Activated naive CD8-positive, alpha-beta T cell treated with anti-CD3 and anti-CD28 coated beads, Interleukin-2, amount 10 ng/mL, durations not matched to agents 7 days and 5 days (primary cell): ENCODE measurements at places on chromosomes 3 and 15. TPM values are rescaled to one million over a fixed set of nuclear protein-coding genes. Genes with fewer than 3 reads are reported as not detected.

- DNase-seq: no peak
These were observed 48.8 kb downstream of the ADAMTS9 start for GRCh38 chr3:64638981-64639481.

DNA sequence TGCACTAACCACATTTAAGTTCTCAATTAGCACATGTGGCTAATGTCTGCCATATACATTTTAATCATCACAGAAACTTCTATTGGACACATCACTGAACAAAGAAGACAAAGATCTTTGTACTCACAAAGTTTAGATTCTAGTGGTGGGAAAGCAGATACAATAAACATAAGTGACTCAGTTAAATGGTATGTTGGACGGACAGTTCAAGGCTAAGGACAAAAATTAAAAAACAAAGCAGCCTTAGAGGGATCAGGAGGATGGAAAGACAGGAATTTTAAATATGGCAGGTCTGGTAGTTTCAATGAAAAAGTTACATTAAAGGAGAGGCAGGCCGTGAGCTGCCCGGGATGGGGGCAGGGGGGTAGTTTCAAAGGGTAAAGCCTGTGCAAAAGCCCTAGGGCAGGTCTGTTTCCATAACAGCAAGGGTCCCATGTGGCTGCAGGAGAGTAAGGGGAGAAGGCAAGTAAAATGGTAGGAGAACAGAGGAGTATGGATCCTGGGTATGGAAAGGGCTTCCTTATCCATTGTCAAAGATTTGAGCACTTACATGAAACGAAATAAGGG, 220.7 kb downstream of the FHIT start:
- no peak for DNase-seq

GRCh38 chr3:177351757-177352158, 154.5 kb upstream of the TBL1XR1 start:
- DNase-seq: no peak

DNA sequence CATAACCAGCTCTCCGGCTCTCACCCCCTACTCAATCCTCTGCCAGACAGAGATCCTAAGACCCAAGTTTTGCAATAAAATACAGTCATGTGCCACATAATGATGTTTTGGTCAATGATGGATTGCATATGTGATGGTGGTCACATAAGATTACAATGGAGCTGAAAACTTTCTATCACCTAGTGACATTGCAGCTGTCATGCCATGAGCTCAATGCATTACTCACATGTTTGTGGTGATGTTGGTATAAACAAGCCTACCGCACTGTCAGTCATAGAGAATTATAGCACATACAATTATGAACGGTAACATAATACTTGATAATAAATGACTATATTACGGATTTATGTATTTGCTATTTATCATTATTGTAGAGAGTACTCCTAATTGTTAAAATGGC, 26.9 kb upstream of the SAMMSON start:
- DNase-seq: no peak

GRCh38 chr3:195563317-195563716, 20.2 kb upstream of the PPP1R2 start:
- no peak for DNase-seq

DNA sequence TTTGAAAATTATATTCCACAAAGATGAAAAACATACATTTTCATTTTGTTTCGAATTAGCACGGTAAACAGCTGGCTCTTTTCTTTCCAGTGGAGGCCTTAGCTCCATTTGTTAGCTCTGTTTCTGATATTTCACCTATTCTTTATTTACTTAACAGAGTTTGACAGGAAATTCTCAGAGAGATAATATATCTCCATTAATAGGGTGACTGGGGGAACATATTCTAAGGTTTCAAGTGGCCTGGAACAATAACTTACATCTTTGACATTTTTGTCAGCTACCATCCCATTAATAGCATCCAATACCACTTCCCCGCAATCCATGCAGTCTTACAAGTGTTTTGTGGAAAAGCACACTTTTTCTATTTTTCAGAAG, 577.6 kb upstream of the MDFIC2 start:
- DNase-seq: no peak

- DNase-seq: no peak
These were observed 154.5 kb upstream of the ATP10A start for GRCh38 chr15:26017665-26018064.

DNA sequence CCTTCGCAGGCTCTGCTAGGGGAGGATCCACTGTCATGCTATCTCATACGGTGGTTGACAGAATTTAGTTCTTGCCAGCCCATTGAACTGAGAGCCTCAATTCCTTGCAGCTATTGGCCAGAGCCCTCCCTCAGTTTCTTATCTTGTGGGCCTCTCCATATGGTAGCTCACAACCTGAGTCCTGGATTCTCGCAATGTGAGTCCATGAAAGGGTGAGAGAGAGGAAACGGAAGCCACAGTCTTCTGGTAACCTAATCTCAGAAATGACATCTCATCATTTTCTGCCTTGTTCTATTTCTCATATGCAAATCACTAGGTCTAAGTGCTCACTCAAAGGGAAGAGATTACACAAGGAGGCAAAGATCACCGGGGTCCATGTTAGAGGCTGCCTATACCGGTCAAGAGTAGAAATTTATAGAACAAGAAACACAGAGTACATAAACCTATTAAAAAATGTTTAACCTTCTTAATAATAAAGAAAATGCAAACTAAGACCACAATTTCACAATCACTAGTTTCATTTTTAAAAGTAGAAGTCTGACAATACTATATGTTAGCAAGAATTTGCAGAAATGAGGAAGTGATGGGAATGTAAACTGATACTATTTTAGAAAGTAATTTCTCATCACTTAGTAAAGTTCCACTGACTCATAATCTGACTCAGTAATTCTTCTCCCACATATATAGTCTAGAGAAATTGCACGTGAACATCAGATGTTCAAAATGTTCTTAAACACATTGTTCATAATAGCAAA, 378.4 kb upstream of the AGTR1 start:
- DNase-seq: no peak

- no peak for DNase-seq
These were observed 74.4 kb downstream of the THSD4 start for GRCh38 chr15:71189718-71190117.

DNA sequence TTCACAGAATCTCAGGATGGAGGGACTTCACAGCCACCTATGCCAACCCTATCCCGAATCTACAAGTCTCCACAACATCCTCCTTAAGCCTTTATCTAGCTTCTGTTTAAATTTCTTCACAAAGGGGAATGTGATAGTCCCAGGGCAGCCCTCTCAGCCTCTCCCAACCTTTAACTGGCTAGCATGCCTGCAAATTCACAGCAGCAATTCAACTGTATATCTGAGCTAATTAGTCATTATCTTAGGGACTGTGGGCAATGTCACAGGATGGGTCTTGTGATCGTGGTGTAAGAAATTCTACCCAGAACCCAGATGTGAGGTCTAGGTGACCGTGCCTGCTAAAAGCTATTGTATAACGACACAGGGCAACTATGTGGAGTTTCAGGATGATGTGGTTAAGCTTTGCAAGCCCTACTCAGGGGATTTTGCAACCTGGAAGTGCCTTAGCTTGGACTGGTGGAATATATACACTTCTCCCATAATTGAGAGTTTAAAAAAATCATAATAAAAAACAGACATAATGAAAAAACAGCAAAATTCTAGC, 65.5 kb upstream of the FBN1 start:
- DNase-seq: no peak

GRCh38 chr15:51846463-51847230, 17.2 kb downstream of the TMOD3 start:
- no peak for DNase-seq

DNA sequence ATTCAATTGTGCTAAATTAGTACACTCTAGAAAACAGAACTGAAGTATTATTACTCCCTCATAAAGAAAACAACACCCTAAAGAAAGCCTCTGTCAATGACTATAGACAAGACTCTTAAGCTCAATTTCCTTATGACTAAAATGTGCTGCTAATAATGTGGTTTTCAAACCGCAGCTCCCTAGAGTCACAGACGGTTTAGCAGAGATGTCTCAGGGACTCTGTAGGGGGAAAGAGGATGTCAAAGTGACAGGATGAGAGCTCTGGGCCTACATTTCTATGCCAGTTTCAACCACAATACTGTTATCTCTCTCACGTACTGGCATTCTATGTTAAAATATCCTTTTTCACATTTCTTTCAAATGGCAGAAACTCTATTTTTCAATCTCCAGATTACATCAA, 37.6 kb upstream of the WDR49 start:
- DNase-seq: no peak

DNA sequence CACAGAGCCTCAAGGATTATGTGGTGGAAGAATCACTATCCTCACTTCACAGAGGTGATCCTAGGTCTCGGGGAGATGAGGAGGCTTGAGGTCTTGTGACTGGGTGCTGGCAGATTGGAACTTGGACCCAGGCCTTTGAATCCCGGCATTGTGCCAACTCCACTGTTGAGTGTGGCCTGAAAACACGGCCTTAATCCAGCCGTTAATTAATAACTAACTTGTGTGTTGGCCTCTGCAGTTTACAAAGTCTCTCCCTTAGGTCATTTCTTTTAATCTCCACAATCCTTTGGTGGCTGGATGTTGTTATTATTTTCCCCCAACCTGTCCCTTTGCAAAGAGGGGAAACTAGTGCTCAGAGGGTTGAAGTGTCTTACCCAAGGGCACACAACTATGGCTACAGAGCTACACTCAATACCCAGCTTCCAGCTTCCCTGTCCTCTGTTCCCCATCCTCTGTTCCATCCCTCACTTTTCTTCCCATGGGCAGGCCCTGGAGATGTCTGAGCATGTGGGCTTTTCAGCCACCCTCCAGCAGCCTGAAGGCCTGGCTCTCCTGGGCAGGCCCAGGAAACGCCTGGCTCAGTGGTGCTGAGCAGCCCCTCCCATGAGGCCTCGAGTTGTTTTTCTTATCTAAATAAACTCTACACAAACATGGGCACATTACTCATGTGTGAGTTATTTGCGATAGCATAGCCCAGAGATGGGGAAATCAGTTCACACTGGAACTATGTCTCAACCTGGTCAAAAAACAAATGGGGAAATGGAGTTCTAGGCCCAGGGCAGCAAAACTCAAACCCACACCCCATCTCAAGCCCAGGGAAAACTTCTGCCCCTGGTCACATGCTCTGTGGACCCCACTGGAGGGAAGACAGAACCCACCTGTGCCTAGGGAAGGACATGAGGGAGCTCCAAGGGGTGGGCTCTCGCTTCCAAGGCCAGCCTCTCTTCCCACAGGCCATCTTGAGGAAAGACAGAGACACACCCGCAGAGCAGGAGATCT, 16.8 kb upstream of the SMAD3 start:
- no peak for DNase-seq

DNA sequence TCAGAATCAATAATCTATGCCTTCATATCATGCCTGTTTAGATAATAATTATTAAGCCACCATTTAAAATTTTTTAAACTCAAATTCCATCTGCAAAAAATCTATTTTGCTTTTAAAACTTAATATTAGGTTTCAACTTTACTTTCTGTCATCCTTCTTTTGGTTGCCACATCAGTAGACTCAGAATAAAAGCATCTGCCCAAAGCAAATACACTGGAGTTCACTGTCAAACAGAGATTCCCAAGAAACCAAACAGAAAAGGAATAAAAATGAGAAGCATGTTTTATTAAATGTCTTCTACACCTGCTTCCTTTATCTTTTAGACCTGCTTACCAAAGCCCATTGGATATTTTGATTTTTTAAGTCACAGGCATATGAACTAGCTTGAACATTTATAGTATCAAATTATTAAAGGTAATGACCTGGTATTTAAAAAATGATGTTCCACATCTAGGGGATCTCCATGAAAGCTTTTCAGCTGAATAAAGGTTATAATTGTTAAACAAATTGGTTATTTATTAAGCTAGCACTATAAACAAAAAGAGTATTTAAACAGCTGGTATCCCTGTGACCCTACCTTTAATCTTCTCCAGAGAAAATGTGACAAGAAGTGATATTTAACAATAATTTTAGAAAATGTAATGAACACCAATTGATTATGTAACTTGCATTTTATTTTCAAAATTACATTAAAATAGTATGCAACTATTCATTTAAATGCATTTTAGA, 62.5 kb downstream of the ALCAM start:
- no peak for DNase-seq

DNA sequence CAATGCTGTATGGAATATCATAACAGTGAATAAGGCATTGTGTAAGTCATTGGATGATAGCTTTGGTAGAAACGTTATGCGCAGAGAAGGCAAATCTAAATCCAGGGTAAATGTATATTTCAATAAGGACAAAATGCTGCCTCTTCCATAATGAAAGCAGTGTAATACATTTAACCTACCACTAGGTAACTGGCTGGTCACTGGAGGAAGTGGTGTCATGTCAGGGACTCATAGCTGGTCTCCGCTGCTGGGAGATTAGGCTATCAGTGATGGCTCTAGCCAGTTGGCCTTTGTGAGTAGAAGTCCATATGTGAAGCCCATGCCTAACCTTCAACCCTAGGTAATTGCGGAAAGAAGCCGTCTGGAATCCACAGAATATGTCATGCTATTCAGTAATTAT, 140.9 kb downstream of the NLGN1 start:
- no peak for DNase-seq

- DNase-seq: no peak
These were observed 247.3 kb upstream of the SUCLG2 start for GRCh38 chr3:67901681-67902080.

DNA sequence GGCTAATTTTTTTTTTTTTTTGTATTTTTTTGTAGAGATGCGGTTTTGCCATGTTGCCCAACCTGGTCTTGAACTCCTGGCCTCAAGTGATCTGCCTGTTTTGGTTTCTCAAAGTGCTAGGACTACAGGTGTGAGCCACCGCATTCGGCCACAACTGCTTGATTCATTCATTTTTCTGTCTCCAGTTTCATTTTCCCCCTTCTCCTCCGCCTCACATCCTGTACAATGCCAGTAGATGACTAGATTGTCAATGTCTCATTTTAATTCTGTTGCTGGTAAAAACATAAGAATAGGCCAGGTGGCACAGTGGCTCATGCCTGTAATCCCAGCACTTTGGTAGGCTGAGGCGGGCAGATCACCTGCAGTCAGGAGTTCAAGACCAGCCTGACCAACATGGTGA, 12.0 kb upstream of the ZNF592 start:
- peak; percentile 61 for DNase-seq

DNA sequence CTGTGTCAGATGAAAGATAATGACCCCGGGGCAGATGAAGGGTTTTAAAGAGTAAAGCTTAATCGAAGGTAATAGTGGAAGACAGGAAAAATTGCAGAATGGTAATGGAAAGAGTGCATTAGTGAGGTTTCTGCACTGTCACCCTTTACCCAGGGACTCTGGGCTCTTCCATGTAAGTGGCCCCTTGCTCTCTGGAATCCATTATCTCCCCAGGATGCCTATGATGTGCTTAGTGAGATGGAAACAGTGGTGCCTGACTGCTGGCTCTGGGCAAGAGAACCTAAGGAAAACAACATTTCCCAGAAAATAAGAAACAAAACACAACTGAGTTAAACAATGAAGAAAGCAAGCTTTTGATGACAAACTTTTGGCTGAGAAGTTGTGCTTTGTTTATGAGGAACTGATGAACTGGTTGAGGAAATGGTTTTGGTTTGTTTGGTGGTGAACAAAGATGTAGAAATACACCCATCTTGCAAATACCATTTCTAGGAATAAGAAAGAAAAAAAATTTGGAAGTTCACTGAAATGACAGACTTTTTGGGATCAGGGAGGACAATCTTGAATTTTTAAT, 119.9 kb upstream of the RASGRP1 start:
- no peak for DNase-seq

Gene HRG
- total RNA-seq: not detected

Gene GUCA1C
- not detected for total RNA-seq

Gene SSUH2
- total RNA-seq: not detected

Gene SLC9C1
- total RNA-seq: not detected
